ENCODE measurements at places on chromosomes 16 and 17.
A peak's percentile ranks its signal among the peaks of the same experiment; 100 is the strongest.

DNA sequence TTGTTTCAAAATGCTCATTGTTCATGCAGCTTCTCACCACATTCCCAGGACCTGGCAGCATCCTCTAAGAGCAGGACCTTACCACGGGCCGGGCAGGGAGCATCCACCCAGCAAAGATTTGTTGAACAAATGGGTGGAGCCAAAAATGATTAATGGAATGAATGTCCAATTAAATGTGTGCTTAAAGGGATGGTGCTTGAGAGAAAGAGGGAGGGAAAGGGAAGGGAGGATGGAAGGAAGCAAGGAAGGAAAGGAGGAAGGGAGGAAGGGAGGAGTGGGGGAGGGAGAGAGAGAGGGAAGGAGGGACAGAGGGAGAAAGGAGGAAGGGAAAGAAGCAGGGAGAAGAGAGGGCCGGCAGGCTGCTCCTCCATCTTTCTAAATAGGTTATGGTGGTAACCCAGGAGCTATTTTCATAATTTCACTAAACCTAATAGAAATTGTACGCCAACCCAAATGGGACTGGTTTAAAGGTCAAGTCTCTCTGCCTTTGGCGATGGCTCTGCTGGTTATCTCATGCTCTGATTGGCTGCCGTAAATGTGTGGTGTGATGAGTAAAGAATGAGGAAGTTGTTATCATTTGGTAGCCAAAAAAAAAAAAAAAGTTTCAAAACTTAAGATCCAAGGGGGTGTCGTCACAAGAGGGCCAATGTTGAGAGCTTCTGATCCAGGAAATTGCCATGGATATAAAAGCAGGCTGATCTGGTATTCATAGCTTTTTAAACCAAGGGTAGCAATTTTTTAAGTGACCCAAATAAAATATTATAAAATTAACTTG, 126.7 kb upstream of the FOXF1 start:
- DNase-seq: peak; percentile 28

DNA sequence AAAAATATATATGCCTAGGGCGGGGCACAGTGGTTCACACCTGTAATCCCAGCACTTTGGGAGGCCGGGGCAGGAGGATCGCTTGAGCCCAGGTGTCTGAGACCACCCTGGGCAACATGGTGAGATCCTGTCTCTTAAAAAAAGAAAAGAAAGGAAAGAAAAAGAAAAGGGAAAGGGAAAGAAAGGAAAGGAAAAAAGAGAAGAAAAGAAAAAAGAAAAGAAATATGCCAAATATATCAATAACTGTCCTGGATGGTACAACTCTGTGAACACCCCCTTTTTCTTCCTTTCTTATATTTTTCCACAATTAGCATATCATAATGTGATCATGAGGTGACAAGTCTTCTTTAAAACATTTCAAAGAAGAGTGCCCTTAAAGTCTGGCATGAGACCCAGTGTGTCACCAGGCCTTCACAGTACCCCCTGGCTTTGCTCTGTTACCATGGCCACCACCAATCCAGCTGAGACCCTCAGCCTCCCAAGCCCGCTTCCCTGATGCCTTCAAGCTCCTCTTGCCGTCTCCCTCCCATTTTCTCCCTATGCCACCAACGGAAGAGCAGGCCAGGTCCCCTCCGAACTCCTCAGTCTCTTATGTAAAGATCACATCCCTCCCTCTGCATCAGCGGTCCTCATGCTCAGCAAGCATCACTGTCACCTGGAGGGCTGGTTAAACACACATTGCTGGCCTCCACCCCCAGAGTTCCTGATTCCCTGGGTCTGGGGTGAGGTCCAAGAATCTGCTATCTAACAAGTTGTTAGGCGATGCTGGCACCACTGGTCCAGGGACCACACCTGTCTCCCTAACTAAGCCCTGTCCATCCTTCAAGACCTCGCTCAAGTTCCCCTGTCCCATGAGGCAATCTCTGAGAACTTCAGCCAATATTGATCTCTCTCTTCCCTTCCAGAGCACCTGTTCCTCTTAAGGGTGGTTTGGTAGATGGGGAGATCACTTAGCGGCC, 44.5 kb downstream of the CUEDC1 start:
- DNase-seq: no peak

DNA sequence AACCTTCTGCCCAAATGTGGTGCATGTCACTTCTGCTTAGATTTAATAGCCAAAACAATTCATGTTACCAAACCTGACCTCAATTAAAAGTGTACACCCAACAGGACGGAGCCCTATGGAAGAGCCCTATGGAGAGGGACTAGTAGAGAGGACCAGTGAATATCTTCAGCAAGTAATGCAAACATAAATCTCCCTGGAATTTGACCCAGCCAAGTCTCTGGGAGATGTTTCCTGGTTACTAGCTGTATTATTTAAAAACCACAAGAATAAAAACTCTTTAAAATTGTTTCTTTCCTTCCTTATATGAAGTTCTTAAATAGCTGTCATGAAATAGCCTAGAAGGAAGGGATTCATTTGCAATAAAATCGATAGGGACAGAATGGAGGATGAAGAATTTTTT, 255.8 kb downstream of the CDH11 start:
- no peak for DNase-seq

GRCh38 chr16:85422196-85422631, 190.9 kb upstream of the GSE1 start:
- peak; percentile 16 for DNase-seq

- DNase-seq: no peak
Observed at GRCh38 chr16:85746460-85747215, 4.3 kb downstream of the C16orf74 start.

- no peak for DNase-seq
Observed at GRCh38 chr16:30659507-30660423, 1.5 kb downstream of the FBRS start.

DNA sequence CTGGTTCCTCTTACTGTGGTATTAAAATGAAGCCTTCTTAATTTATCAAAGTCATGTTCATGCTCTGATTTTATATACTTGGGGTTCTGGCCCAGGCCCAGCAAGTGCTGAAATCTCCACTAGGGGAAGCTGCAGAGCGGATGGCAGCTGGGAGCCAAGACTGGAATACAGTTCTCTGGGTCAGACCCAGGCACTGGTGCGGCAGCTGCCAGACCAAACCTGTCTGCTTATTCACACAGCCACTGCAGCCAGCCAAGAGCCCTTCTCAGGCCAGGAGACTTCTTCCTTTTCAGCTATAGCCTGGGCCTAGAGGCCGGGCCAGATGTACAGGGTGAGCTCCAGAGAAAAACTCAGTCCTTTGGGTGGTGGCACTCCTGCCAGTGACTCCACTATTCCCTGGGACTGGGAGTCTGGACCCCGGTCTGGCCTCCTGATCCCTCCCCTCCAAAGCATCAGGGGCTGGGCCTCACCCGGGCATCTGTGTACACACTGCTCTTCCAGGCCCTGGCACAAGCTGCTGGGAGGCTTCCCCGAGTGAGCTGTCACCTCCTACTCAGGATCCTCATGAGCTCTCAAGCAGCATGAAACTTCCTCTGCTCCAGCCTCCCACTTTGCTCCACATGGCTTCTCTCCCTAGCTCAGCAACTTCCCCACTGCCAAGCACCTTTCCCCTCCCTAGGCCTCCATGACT, 24.4 kb downstream of the ATP6V0D1 start:
- peak; percentile 32 for DNase-seq

- DNase-seq: no peak
Observed at GRCh38 chr16:9463461-9463860, 372.0 kb downstream of the HAPSTR1 start.

DNA sequence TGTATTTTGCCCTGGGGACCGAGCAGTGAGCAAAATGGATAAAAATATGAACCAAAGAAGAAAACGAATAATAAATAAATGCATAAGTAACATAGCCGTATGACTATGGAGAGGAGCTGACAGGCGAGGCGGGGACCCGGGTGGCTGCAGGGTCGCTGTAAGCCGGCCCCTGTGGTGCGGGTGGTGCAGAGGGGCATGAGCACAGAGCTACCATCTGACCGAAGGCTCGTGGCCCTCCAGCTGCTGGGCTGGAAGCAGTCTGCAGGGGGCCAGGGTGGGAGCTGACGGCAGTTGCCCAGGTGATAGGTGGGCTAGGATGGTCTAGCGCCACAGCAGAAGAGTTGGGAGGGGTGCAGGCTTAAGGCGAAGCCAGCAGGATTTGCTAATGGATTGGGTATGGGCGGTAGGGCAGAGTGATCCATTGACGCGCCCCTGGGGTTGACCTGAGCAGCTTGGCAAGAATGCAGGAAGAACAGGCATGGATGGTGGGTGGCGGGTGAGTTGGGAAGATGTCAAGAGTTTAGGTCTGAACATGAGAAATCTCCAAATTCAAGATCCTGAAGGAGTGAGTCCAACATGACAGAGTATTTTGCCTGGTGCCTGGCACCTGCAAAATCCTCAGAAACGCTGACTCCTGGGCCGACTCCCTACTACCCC, 228.0 kb downstream of the FOXL1 start:
- DNase-seq: no peak

GRCh38 chr17:36486204-36487194, at the start of gene ZNHIT3:
ZNHIT3 (plus strand) TSS chr17:36486681; CDS start chr17:36486700, 19 bp downstream.
- DNase-seq: peak; percentile 93

DNA sequence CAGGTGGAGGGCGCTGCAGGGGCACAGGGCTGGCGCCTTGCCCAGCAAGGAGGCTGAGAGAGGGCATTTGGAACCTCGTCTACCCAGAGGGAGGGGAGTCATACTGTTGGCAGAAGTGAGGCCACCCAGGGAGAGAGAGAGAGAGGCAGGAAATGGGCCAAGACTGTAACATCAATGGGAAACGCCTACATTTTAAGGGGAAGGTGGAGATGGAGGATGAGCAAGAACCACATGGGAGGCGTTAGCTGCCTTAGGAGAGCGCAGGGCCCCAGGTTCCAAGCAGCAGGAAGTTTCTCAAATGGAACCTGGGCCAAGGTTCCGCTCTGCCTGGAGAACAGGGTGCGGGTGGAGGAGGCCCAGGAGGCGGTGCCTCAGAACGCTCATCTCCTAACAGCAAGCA, 2.7 kb upstream of the WFDC1 start:
- no peak for DNase-seq

GRCh38 chr16:30445149-30445407, 596 bp downstream of the SEPHS2 start:
- DNase-seq: no peak

DNA sequence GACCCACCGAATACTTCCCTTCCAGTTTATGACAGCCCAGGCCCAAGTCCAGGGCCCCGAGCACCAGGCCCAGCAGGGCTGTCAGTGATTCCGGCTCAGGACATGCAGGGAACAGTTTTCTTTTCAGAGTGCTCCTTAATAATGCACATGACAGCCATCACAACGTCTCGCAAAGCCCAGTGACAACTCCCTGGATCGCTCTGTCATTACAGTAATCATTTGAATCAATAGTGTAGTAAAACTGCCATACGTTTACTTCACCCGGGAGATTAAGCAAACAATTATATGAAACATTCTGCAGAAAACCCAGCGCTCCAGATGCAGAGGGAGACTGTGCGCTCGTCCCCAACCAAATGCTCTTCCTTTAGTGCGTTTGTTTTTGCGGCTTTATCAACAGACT, 162.6 kb upstream of the CDH13 start:
- no peak for DNase-seq

Measured in suppressor macrophage treated with lipopolysaccharide for 4 hours (primary cell).